ENCODE measurements at places on chromosomes 13 and 19.

GRCh38 chr13:82305588-82305987, 1576.7 kb downstream of the SLITRK1 start:
- no peak for DNase-seq

DNA sequence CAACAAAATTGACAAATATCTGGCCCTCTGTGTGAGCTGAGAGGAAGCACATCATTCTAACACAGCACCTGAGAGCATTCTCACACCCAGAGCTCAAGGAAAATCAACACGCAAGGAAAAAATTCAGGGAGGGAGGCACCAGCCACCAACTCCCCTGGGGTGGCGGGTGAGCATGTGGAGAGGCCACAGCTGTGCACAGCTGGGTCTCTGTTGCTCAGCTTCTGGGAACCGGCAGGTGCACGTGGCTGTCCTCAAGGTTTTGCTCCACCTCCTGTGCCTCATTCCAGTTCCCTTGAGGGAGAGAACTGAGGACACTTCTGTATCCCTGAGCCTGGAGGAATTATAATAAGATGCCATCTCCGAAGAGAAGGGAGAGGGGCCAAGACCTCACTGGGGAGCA, 134.0 kb downstream of the USP12 start:
- no peak for DNase-seq

DNA sequence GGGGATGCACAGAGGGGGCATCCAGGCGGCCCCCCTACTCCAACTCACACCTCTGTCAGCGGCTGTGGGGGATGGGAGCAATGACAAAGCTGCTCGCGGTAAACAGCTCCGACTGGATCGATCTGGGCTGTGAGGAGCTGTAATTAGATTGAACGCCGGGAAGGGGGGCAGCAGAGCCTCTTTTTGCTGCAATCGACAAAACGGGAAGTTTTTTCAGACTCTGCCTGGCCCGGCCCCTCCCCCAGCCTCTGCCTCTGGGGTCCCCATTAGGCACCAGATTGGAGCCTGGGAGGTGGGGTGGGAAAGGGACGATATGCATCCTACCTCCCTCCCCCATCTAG, 16.3 kb downstream of the ONECUT3 start:
- DNase-seq: no peak

DNA sequence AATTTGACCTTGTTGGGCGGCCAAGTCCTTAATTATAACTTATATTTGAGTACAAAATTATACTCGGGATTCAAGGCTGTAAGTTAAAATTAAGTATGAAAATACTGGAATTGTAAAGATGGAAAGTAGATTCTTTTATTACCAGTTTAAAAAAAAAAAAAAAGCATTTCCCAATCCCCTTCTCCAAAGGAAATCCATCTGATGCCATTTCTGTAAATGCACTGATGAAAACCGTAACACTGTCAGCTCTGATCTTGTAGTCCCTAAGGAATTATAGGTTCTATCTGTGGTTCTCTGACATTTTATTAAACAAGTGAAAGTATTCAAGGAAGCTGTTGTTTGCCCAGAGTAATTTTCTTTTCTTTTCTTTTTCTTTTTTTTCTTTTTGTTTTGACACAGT, 41.6 kb upstream of the HNRNPA1L2 start:
- DNase-seq: no peak

GRCh38 chr19:46426035-46426505, 2.7 kb downstream of the PNMA8C start:
- no peak for DNase-seq

Measured in iPS DF 6.9 (cell line).